Fibroblast of skin of abdomen (primary cell): ENCODE measurements at places on chromosomes 4 and X.

DNA sequence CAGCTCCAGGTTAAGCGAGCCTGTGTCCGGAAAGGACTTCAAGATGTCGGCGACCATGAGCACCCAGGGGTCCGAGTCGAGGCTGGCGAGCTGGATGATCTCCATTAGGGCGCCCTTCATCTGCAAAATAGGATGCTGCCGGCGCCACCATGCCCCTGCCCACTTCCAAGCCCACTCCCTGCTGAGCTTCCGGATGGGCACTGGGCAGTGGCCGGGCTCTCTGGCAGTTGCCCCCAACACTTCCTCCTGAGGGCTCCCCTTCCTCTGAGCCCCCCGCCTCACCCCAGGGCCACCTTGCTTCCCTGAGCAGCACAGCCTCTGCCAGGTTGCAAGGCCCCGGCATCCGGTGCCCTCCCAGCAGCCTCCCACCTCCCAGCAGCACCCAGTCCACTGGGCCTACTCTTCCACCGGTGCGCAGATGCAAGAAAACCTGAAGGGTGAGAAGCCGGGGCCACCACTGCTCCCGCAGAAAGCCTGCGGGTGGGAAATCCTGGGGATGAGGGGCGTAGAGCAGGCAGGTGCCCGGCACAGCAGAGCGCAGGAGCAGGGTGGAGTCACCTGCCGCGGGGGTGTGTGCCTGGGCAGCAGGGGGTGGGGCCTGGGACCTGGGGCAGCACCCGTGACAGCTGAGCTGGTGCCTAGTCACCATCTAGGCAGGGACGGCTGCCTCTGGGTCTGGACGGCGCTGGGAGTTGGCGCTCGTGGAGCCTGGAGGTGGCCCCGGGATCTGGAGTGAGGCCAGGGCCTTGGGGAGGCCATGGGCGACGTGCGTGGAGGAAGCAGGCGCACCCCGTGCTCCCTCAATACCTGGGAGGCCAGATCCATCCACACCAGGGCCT lies 17.0 kb downstream of the NELFA start:
- no peak for DNase-seq

GRCh38 chr4:177282284-177282835 lies 27.3 kb upstream of the NEIL3 start:
- DNase-seq: no peak

GRCh38 chrX:129744861-129745321 lies 6.1 kb downstream of the XPNPEP2 start:
- DNase-seq: no peak

DNA sequence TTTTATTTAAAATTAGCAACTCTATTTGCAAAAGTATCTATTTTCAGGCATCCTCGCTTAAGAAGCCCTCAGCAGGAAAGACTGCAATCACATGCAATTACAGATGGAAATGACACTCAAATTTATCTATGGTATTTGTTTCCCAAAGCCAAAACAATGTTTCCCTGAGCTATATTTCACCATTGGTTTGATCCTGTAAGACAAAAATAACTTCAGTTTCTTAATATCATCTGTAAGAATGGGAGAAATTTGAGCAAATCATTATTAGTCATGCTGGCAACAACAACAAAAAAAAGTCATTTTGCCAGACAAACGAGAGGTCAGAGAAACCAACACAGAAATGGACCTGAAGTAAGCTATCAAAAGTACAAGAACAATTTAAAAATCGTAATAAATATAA lies 204.1 kb downstream of the NR3C2 start:
- no peak for DNase-seq

DNA sequence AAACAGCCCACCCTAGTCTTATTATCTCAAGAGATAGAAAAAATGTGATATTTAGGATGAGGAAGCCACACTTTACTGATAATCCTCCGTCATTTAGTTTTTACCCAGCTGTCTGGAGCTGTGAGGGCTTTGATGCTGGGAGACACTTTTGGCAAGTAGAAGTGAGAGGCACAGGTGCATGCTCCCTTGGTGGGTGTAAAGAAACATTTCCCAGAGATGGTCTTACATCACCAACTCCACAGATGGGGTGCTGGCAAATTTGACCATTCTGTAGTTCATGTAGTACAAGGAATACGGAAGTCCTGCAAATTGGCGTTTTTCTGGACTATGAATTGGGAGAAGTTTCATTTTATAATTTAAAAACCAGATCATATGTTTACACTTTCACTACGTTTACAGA lies 28.5 kb downstream of the TRIM61 start:
- DNase-seq: no peak

- DNase-seq: no peak
These were observed 50.9 kb downstream of the CEP44 start for GRCh38 chr4:174334628-174335027.

GRCh38 chr4:61918507-61918906 lies 718.4 kb downstream of the ADGRL3 start:
- no peak for DNase-seq

GRCh38 chr4:171588764-171589163 lies 224.4 kb upstream of the GALNTL6 start:
- DNase-seq: no peak

- no peak for DNase-seq
These were observed 227.2 kb upstream of the HDX start for GRCh38 chrX:84729408-84729807.

- peak; percentile 17 for DNase-seq
These were observed 25.2 kb downstream of the TIGD2 start for GRCh38 chr4:89136525-89136924.

DNA sequence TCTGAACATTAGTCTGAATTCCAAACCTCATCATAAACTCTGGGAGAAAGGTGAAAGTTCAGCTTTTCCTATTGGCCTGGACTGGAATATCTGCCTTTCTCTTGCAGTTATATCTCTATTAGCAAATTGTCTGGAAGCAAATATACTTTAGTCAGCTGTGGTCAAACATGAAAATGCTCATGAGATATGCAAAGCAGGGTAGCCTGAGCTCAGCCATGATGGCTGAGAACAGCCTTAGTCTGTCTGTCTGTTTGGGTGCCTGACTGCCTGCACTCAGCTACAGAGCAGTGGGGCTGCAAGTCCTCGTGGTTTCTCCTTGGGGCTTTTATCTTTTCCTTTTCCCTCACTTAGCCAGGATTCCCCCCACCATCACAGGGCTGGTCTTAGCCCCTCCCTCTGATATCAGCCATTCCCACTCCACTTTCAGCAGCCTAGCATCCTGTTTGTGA lies 19.5 kb upstream of the PGRMC2 start:
- DNase-seq: no peak

- DNase-seq: peak; percentile 74
These were observed 499.0 kb downstream of the PDGFC start for GRCh38 chr4:156472624-156473023.

DNA sequence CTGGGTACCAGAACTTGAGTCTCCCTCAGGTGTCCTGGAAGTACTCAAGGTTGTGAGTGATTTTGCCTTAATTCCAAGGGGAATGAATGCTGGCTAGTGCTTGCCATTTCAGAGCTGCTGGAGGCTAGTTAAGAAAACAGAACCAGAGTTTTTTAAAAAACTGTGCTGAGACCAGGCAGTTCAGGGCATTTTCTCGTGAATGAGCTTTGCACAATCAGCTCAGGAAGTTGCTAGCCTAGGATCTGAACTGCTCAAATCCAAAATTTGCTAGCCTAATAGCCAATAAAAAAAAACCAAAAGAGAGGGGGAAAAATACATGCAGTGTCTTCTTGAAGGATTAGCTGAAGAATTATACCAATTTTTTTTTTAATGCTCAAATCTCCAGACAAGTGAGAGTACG lies 292.7 kb downstream of the FBXW7 start:
- no peak for DNase-seq

DNA sequence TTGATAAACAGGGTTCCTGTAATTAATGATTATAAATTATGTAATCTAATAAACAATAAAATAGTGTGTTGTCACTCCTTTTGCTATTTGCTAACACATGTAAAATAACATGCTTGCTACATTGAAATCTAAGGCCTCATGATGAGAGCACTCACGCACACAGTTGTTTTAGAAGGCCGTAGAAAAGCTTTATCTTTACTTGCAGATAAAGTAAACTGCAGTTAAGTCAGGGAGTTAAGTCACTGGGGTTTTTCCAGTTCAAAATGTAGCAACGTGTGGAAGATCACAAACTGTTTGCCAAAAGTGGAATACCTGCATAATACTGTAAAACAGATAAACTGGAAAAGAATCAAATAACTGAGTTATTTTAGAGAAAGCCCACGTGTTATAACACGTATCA lies 187.3 kb upstream of the PACRGL start:
- DNase-seq: no peak

GRCh38 chrX:106903856-106904528 lies 851 bp upstream of the RIPPLY1 start:
- no peak for DNase-seq

GRCh38 chr4:8291701-8292477 lies 22.3 kb downstream of the HTRA3 start:
- no peak for DNase-seq
